ENCODE measurements at places on chromosomes 2 and 18.
A peak's percentile ranks its signal among the peaks of the same experiment; 100 is the strongest.

GRCh38 chr2:86027196-86027921 lies 78.3 kb downstream of the POLR1A start:
- no peak for DNase-seq

- no peak for DNase-seq
These were observed 17.3 kb upstream of the NEUROD1 start for GRCh38 chr2:181697571-181697970.

DNA sequence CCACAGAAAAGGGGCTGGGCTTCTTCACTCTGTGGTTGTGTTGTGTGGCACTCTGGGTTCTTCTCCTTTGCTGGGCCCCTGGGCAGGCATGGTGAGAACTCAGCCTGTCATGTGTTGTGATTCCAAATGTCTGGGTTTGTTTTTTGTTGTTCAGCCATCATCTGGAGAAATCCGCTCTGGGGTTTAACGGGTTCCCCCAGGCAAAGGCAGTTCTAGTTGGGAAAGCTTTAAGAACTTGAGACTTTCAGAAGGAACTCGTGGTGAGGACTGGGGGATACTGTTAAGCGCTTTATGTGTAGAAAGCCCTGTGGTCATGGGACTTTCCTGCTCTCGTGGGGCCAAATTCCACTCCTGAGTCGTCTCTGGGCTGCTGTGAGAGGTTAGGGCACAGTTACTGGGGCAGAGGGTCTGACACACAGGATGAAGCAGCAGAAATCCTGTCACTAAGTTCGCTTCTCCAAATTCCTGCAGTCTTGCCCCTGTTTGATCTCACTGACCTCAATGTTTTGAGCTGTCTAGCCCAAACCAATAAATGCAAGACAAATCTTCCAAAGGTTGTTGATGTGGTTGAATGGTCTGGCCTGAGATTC lies 87.7 kb downstream of the RAPGEF4 start:
- DNase-seq: no peak

- DNase-seq: peak; percentile 16
These were observed 918 bp upstream of the NETO1 start for GRCh38 chr18:72868585-72869225.

- DNase-seq: no peak
These were observed 109.9 kb upstream of the CD302 start for GRCh38 chr2:159907909-159908308.
